ENCODE measurements at places on chromosomes 6 and 20. TPM values are rescaled to one million over a fixed set of nuclear protein-coding genes. Genes with fewer than 3 reads are reported as not detected.

Gene SCRT2
- not detected for total RNA-seq

Gene OR12D3
- total RNA-seq: not detected

Gene CYP39A1
- total RNA-seq: not detected

Gene RPP40
- 6.2 TPM for total RNA-seq

Gene ESR1
- 7.6 TPM for total RNA-seq

Gene PRND
- not detected for total RNA-seq

Gene BPI
- not detected for total RNA-seq

Gene ZSCAN23
- total RNA-seq: 1.8 TPM

Gene BTNL2
- not detected for total RNA-seq

Gene MEP1A
- total RNA-seq: not detected

Gene SLC17A2
- total RNA-seq: not detected

Gene ISM1
- 1.1 TPM for total RNA-seq

Gene SGK1
- 53.9 TPM for total RNA-seq

Gene QKI
- total RNA-seq: 57.7 TPM

Gene DBNDD2
- 15.3 TPM for total RNA-seq

Gene BMP6
- not detected for total RNA-seq

Gene IMPG1
- not detected for total RNA-seq

Gene KIF16B
- 6.8 TPM for total RNA-seq

Gene NHSL1
- 0.60 TPM for total RNA-seq

Gene ZFAND3
- 38.0 TPM for total RNA-seq

Gene SPATA2
- 6.5 TPM for total RNA-seq

Gene DPPA5
- total RNA-seq: not detected

Gene LAMA4
- total RNA-seq: not detected

Gene LIN28B
- not detected for total RNA-seq

Gene GNAS-AS1
- total RNA-seq: 1.7 TPM

Gene TOMM34
- 14.0 TPM for total RNA-seq

Gene C20orf144
- 0.18 TPM for total RNA-seq

Gene GPR6
- total RNA-seq: not detected

Gene ARFGAP1
- 85.3 TPM for total RNA-seq

Gene HLA-DRA
- 51.2 TPM for total RNA-seq

Gene GJA10
- total RNA-seq: 0.25 TPM

Gene NKX2-4
- not detected for total RNA-seq

Gene ZNF311
- 0.50 TPM for total RNA-seq

Gene PRSS35
- total RNA-seq: not detected

Data from activated naive CD4-positive, alpha-beta T cell treated with anti-CD3 and anti-CD28 coated beads, Interleukin-2, amount 10 ng/mL, durations not matched to agents 5 hours and 36 hours (primary cell).